T-cell (primary cell): ENCODE measurements at places on chromosomes 2 and 18. TPM values are rescaled to one million over a fixed set of nuclear protein-coding genes. Genes with fewer than 3 reads are reported as not detected.

Gene MSH6
- total RNA-seq, result 32.6 TPM

DNA sequence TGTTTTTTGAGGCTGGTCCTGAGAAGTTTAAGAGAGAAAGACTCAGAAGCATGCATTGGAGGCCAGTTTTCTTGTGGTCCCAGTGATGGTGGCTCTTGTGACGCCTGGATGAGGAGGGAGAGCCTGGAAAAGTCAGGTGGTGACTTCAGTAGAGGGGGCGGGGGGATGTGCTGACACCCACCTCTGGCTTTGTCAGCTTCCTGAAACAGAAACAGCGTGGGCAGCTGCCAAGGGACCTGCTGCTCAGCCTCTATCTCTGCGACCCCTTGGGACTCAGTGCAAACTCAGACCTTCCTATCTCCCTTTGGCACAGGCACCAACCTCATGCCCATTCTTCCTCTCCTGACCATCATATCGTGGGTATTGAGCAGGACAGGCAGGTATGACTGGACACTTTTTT is 6.4 kb downstream of the TGFBRAP1 start:
- no peak for DNase-seq

- DNase-seq, result peak; percentile 77
Observed at GRCh38 chr2:236968101-236968879, 117.4 kb upstream of the COPS8 start.

- no peak for DNase-seq
Observed at GRCh38 chr2:219386532-219387280, 1.0 kb downstream of the DNPEP start.

Gene MXD1
- 13.7 TPM for total RNA-seq

DNA sequence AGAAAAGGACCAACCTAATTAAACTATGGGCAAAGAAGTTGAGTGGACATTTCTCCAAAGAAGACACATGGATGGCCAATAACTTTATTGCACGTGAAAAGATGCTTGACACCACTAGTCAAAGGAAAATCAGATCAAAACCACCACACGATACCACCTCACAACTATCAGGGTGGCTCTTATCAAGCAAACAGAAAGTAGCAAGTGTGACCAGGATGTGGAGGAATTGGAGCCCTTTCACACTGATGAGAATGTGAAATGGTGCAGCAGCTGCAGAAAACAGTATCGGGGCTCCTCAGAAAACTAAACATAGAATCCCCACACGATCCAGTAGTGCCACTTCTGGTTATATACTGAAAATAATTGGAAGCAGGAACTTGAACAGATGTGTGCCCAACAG is 72.2 kb upstream of the ALKAL2 start:
- no peak for DNase-seq

GRCh38 chr18:27447451-27447881 is 262.4 kb upstream of the CHST9 start:
- DNase-seq, result no peak

- no peak for DNase-seq
Observed at GRCh38 chr18:77111449-77111848, 21.1 kb downstream of the MBP start.

DNA sequence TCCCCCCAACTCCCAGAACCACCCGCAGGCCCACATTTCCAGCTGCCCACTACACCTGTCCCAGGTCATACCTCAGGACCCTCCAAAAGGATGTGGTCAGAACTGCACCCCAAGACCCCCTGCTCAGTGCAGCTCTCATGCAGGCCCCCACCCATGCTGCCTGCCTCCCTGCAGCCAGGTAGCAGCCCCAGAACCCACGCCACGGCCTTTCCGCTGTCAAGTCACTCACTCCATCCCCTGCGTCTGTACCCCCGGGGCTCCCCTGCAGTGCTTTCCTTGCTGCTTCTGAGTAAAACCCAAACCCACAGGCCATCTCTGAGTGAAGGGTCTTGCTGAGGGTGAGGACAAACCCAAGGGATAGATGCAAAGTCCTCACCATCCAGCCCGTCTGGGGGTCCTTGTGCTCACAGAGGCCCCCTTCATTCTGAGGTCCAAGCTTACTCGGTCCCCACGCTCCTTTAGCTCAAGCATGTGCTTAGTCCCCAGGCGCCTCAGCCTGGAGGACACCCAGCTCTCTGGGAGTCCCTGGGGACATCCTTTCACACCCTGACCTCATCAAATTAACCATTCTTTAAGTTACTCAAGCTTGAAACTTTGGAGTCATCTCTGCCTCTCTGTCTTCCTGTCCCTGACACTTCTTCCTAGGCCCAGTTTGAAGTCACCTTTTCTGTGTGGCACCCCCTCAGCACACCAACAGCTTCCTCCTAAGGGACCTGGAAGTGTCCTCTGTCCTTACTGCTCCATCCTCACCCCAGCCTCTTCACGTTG is 130.1 kb downstream of the SMAD7 start:
- DNase-seq, result no peak

GRCh38 chr2:96320728-96321622 is 4.1 kb upstream of the ITPRIPL1 start:
- DNase-seq, result no peak

GRCh38 chr2:65264821-65265670 is 37.4 kb downstream of the ACTR2 start:
- peak; percentile 22 for DNase-seq

Gene CNDP1
- total RNA-seq, result 0.16 TPM

DNA sequence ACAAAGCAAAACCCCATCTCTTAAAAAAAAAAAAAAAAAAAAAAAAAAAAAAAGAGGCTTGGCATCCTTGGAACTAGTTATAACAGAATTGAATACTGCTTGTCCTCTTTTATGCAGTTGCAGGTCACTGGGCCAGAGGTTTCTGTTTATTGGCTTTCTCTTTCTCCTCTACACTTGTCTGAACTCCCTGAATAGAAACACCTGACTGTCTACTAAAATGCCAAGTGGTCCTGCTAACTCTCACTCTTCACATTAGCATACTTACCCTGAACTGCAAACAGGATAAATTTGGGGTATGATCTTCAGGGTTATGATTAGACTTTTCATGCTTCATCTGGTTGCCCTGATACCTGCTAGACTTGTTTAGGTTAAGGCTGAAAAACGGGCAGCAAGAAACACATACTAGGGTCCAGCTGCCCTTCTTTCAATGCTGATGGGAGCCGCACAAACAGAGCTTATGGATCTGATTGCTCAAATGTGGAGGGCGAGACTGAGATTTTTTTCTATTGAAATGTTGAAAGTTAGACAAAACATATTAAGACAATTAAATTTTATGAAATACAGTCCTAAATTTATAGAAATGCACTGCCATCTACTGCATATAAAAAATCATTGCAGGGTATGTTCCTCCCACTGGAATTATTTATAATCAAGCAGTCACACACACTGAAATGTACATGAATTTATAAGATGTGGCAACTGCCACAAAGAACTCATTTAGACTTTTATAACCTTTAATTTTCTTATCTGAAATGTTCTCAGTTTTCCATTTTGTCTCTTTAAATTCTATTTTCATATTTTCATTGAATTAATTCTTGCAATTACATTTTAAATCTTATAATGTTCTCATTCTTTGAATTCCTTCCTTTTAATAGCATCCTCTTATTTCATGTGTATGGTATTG is 40.8 kb downstream of the GTF3C3 start:
- DNase-seq, result no peak

- no peak for DNase-seq
Observed at GRCh38 chr2:142914507-142915313, 37.2 kb downstream of the KYNU start.

- DNase-seq, result no peak
Observed at GRCh38 chr2:56613254-56613653, 429.5 kb downstream of the CCDC85A start.

- DNase-seq, result no peak
Observed at GRCh38 chr2:204129591-204130294, 193.2 kb downstream of the ICOS start.

GRCh38 chr18:36297417-36298125 is at the start of gene FHOD3:
FHOD3 (plus strand) TSS chr18:36297713; CDS start chr18:36297836, 123 bp downstream.
- no peak for DNase-seq

DNA sequence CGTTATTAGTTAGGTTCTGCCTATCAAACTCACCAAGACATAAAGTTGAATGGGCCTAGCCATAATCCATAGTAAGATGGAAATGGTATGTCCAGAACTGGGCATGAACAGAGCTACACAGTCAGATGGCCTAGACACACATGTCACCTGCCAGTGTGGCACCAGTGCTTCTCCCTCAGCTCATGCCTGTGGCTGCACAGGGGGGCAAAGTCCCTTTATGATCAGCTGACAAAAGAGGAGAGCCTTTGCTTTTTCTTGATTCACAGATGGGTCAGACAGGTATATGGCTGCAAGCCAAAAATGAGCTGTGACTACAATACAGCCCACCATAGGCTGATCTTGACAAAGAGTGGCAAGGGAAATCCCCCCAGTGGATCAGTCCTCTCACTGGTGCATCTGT is 28.3 kb upstream of the STARD7 start:
- DNase-seq, result no peak

Gene AGFG1
- total RNA-seq, result 52.6 TPM

Gene SCTR
- total RNA-seq, result not detected

DNA sequence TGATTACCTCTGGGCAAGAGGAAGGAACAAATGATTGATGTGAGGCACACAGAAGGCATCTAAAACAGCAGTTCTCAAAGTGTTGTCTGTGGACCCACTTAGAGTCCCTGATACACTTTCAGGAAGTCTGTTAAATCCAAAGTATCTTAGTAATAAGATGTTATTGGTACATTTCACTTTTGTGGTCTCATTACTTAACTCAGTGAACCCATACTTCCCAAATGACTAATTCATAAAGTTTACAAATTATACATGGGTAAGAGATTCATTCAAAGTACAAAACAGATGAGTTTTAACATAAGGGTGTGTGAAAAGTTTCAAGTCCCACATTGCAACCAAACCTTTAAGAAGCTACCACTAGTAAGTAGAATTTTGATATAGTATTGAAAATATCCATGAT is 440.5 kb downstream of the NUP35 start:
- no peak for DNase-seq

DNA sequence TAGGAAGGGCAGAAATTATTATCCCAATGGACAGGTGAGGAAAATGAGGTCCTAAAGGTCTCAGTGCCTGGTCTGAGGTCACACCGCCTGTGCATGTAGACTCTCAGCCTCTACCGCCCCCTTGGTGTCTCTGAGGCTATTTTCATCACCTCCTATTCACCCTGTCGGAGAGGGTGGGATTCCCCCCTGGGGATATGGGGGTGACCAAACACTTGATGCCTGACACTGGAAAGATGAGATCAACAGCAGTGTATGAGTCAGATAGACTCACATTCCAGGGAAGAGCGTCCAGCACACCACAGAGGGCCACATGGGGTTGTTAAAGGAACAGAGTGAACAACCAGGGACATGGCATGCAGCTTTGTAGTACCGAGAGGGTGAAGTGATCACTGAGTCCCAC is 199.7 kb downstream of the SMAD2 start:
- no peak for DNase-seq

Gene GPR155
- 24.7 TPM for total RNA-seq

Gene AQP12B
- not detected for total RNA-seq

Gene MAB21L4
- not detected for total RNA-seq
